ENCODE measurements at places on chromosomes 3 and 15.

GRCh38 chr3:11556851-11557644 is 86.7 kb downstream of the VGLL4 start:
- no peak for DNase-seq

- DNase-seq = no peak
Observed at GRCh38 chr15:101004986-101005747, 86.0 kb downstream of the LRRK1 start.

DNA sequence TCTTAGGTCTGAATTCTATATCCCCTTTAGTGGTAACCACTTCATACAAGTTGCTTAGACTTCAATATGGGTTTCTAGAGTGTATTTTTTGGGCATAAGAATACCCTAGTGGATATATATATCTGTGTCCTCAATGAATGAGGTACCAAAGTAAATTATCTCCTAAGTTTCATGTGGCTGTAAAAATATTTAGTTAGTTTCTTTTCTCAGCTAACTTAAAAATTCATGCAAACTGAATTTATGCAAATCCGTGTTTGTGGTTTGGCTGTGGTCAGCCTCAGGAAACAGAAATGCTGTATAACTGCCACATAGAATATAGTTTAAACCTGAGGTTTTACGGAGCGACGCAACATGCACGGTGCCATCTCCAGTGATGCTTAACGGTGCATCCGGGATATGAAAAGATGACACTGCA is 80.3 kb downstream of the PEX5L start:
- DNase-seq = peak; percentile 29

GRCh38 chr3:6255229-6255628 is 605.7 kb upstream of the GRM7 start:
- no peak for DNase-seq

- DNase-seq = no peak
Observed at GRCh38 chr3:182294696-182295095, 498.6 kb upstream of the ATP11B start.

- no peak for DNase-seq
Observed at GRCh38 chr3:14538451-14539088, 1.6 kb downstream of the GRIP2 start.

DNA sequence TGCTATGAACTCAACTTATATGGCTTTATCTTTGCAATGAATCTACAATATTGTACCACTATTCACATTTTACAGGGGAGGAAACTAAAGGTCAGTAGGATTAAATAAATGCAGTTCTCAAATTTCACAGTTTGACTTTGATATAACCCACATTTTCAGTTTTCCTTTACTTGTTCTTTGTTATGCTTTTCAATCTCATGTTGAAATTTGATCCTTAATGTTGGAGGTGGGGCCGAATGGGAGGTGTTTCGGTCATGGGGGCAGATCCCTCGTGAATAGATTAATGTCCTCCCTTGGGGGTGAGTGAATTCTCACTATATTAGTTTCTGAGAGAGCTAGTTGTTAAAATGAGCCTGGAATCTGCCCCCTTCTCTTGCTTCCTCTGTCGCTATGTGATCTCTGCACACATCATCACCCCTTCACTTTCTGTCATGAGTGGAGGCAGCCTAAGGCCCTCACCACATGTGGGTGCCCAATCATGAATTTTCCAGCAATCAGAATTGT is 44.7 kb downstream of the CD200 start:
- DNase-seq = no peak

DNA sequence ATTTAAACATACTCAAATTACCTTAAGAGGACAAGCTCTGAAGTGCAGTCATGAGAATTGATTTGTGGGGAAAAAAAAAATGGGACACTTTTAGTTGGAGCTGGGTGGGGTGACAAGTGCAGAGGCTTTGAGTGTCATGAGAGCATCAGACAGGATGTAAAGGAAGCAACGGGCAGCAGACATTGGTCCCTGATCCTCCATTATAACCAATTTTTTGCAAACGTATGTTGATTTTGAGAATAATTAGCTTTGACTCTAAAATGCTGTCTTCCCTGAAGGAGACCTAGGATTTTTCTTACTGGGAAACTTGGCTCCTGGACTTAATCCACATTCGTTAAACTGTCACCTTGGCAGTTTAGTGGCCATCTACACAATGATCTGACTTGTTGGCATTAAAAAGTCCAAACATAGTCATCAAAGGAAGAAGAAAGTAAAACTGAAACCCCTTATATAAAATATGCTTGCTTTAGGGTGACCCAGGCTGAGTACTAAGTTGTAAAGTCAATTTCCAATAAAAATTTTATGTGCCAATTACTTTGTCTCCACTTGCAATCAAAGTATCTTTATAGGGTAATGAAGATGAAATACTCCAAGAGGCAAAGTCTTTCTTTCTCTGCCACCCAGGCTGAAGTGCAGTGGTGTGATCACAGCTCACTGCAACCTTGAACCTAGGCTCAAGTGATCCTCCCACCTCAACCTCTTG is 45.6 kb downstream of the BCL2L10 start:
- no peak for DNase-seq

DNA sequence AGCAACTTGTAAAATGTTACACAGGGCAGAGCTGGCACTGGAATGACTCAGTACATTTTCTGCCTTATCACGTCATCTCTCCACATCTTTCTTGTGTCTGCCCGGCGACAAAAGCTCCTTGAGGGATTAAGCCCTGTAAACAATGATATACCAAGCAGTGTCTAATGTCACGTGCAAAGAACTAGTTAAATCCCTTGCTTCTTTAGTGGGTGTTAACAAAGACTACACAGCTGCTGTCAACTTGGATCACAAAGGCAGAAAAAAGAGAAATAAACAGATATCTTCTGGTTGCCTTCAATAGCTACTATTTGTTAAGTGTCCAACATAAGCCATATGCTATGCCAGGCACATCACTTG is 48.1 kb upstream of the FRMD4B start:
- no peak for DNase-seq

- no peak for DNase-seq
Observed at GRCh38 chr3:13459605-13460340, 20.3 kb upstream of the HDAC11 start.

DNA sequence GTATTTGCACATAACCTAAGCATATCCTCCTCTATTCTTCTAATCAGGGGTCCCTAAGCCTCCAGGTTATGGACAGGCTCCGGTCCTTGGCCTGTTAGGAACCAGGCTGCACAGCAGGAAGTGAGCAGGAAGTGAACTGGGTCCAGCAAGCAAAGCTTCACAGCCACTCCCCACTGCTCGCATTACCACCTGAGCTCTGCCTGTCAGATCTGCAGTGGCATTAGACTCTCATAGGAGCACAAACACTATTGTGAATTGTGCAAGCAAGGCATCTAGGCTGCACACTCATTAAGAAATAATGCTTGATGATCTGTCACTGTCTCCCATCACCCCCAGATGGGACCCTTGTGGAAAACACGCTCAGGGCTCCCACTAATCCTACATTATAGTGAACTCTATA is 9.8 kb downstream of the MSL2 start:
- DNase-seq = no peak

DNA sequence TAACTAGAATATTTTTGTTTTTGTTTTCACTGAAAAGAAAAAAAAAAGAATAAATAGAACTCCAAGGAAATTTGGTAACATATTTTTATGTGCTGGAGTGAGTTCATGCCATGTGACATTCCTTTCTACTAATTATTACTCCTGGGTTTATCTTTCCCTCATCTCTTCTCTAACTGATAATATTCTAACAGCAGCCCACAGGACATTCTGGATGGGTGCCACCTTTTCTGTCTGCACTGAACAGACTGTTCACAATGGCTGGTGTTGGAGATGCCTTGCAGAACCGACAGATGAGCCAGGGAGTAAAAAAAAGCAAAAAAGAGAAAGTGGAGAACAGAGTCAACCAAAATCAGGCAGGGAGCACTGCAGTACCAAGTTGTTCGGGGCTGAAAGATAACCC is 151.3 kb downstream of the OR4M2 start:
- no peak for DNase-seq

- no peak for DNase-seq
Observed at GRCh38 chr15:67805666-67806516, 19.4 kb upstream of the SKOR1 start.

- DNase-seq = no peak
Observed at GRCh38 chr3:48199117-48199516, 10.9 kb upstream of the CDC25A start.

- no peak for DNase-seq
Observed at GRCh38 chr3:115836944-115837343, 213.6 kb downstream of the GAP43 start.

DNA sequence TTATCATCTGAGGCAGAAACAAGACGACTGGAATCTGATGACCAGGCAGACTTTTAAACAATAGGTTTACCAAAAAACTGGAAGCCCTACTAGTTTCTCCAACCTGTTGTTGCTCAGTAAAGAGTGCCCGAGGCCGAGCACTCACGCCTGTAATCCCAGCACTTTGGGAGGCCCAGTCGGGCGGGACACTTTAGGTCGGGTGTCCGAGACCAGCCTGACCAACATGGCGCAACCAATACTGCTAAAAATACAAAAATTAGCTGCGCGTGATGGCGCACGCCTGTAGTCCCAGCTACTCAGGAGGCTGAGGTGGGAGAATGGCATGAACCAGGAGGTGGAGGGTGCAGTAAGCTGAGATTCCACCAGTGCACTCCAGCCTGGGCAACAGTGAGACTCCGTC is 1.1 kb upstream of the WDR5B start:
- no peak for DNase-seq

- no peak for DNase-seq
Observed at GRCh38 chr3:124207077-124207476, 215.2 kb upstream of the ROPN1 start.

DNA sequence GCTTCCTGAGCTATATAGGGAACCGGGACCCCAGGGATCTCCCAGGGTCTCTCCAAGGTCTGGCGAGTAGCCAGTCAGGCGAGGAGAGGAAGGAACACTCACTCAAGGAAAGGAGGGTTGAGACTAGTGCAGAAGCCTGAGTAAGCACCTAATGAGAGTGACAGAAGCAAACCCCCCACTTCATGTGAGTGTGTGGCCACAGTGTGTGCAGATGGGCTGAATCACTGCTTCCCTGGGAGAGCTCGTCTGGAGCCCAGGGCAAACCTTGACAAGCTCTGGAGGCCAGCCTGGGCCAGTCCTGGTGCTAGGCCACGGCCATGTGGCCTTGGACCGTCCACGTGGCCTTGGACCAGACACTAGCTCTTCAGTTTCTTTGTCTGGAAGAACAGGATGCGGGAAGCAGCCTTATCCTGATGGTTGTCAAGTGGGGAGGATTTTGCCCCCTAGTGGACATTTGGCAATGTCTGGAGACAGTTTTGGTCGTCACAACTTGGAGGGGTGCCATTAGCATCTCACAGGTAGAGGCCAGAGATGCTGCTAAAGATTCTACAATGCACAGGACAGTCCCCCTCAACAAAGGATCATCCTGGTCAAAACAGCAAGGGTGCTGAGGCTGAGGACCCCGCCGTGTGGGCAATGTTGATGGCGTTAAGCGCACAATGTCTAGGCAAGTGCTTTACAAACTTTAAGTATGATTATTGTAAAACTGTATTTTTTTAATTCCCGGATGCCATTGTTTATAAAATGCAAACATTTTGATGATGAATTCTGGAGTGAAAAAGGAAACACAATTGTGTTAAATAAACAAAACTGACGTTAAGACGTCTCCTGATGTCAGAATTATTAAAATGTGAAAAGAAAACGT is 34.8 kb upstream of the CTSH start:
- no peak for DNase-seq

GRCh38 chr3:170600005-170600624 is 14.2 kb upstream of the SLC7A14 start:
- DNase-seq = no peak

- DNase-seq = no peak
Observed at GRCh38 chr3:150069154-150069527, 98.4 kb upstream of the PFN2 start.

DNA sequence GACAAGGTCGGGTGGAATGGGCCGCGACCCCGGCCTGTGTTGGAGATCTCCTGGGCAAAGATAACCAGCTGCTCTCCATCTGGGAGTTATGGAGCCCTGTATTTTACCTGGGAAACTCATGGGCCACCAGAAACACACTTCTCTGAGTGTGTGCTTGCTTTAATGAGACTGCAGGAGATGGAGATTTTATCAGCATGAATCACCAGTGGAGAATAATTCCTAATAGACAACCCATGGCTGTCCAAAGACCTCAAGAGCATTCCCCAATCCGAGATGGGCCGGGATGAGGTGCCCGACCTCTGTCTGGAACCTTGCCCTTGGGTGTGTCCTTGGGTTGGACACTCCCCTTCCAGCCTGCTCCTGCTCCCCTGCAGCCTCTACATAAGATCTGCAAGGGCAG is 389.3 kb downstream of the GABRG3 start:
- no peak for DNase-seq

GRCh38 chr3:139909811-139910210 is 25.2 kb upstream of the CLSTN2 start:
- DNase-seq = no peak

DNA sequence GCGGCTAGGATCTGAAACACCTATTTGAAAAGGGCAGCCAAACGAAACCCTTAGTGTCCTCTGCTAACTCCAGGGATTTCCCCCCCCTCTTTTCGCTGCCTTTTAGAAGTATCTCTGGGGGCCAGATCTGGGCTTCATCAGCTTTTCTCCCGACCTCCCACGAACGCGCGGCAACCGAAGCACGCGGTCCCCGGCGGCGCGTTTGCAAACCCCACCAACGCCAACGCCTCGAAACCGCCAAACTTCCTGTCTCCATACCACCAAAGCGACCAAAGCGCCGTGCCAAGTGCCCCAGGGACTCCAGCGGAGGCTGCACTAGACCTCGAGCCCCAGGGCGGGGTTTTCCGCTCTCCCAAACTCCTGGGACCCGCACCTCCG is 155.8 kb upstream of the FRMD4B start:
- no peak for DNase-seq

DNA sequence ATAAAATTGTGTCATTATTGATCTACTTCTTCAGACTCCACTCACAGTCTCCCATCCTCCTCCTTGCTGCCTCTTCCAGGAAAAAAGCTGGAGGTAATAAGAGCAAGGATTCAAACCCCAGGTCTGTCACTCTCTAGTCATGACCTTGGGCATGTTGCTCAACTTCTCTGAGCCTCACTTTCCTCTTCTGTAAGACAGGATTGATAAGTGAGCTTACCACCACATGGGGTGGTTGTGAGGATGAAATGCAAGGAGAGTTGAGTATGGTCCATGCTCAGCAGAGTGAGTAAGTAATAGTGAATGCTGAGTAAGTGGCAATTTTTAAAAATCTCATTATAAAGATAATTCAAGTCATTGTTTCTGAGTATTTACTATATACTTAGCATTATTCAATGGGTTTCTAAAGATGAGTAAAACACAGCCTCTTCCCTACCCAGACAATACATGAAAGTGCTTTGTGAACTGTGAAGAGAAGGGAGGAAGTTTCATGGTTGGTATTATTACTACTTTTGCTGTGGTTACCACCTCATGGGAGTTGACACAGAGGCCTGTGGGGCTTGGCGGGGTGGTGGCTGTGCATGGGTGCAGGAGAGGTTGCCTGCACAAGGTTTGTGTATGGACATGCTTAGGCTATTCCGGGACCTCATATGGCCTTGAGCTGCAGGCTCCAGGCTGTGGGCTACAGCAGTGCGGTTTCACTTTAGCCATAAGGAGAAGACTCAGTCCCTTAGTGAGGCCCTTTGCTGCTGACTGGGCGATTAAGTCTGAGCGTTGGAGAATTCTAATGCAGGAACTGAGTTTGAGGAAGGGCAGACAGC is 30.0 kb downstream of the SLC6A11 start:
- no peak for DNase-seq

Measured in GM18507 (cell line).